ENCODE measurements at places on chromosomes 2 and 18. TPM values are rescaled to one million over a fixed set of nuclear protein-coding genes. Genes with fewer than 3 reads are reported as not detected.

Gene SATB2
- total RNA-seq, result 19.0 TPM

Gene ACADL
- 116 TPM for total RNA-seq

Gene UGT1A10
- total RNA-seq, result not detected

- H3K27ac ChIP-seq, result no peak overlapping the region
- no peak overlapping the region for H3K4me3 ChIP-seq
- no peaks in the 10 kb centered on the region for H3K27me3 ChIP-seq
- H3K4me1 ChIP-seq, result no peaks in the 10 kb centered on the region
These were observed 8.6 kb downstream of the ITGA4 start for GRCh38 chr2:181465676-181466375.

Gene ST6GAL2
- not detected for total RNA-seq

All from tibial nerve (tissue), 4 donors.